ENCODE measurements at places on chromosomes 3 and 15.

DNA sequence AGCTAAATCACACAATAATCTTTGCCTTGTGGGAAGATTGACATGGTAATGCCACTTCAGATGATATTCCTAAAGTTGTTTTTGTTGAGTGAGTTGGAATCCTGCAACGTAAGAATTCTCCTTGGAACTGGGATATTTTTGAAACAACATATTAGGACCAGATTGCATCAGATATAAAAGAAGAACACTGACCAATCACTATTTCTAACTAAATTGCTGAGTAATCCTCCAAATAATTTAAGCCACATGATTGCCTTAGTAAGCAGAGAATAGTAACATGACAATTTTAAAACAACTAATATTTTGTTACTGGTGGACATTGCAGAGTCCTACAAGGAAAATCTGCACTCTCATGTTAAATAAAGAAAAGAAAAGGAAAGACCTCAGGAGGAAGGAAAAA is 353.9 kb upstream of the LMCD1 start:
- no peak for DNase-seq

DNA sequence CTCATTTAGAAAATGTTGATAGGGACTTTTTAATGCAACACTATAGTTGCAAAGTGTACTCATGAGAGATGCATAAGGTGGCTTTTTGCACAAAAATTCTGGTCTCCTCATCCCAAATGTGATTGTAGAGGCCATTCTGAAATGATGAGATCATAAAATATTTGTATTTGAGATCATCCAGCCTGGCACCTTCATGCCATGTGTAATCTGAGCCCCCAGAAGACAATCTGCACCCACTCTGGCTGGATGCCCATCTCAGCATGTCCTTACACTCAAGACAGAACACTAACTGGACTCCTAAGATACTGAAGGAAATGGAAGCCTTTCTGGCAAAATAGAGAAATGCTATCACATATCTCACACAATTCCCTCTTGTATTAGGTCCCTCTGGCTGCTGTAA is 49.2 kb downstream of the SLC7A14 start:
- DNase-seq = no peak

GRCh38 chr15:66765478-66766281 is 63.6 kb downstream of the SMAD6 start:
- DNase-seq = peak; percentile 59

- DNase-seq = no peak
Measured at GRCh38 chr3:39166932-39167532, 13.6 kb upstream of the CSRNP1 start.

- DNase-seq = no peak
Measured at GRCh38 chr15:69912116-69912515, 185.6 kb downstream of the TLE3 start.
